ENCODE measurements at places on chromosomes 1 and 21.
A peak's percentile ranks its signal among the peaks of the same experiment; 100 is the strongest.

DNA sequence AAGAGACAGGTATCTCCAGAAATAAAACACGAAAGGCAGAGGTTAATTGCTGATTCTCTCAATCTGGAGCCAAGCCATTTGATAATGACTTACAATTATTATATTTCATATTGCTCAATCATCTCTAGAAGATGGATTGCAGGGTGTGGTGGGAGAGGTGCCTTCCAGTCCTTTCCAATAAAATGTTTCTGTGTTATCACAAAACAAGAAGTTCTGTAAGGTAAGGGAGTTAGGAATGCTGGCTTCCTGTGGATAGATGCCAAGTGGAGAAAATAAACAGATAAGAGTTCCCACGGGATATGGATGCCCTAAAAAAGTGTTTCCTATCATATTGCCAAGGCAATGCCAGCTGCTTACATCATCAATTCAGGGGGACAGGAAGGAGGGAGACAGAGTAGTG is 7.2 kb upstream of the CCN1 start:
- DNase-seq, result no peak

DNA sequence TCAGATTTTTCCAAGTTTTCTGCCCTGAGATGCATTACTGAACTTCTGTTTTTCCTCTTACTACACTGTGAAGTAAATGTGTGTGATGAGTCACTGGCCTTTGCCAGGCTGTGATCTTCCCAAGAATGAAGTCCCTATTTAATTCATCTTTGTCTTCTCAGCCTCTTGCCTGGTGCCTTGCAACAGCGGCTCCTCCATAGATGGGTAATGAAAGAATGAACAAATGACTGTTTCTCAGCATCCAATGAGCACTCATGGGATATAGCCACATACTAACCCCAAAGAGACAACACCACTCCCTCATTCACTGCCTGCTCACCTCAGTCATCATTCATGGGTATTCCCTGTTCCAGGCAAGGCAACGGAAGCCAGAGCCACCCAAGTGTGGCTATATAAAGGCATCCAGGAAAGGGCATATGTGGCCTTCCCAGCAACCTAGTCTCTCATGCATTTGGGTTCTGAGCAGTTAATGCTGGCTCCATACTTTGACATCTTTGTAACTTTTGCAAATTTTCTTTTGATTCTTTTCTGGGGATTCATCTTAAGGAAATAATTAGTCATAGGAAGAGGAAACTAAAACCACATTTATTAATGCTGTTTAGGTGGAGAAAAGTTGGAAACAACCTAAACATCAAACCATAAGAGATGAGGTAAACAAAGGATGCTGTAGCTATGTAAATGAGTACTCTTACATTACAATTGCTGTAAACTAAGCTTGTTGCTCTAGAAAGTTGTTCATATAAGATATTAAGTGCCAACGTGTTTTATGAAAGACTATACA is 71.9 kb downstream of the HIVEP3 start:
- no peak for DNase-seq

- no peak for DNase-seq
Observed at GRCh38 chr1:209895709-209896108, 42.3 kb upstream of the SYT14 start.

DNA sequence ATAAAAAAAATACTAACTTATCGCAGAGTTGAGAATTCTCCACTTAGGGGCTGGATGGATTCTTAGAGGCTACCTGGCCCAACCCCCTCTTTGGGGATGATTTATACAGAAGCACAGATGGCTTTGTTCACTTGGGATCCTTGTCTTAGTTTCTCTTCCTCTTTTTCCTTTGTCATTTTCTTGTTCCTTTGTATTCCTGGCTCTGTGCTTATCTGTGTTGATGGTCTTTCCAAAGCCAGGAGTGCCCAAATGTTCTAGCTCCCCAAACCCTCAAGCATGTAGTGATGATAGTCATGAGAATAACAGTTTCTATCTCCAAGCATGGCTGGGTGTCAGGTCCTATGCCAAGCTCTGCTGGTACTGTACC is 27.4 kb downstream of the EPHB2 start:
- DNase-seq, result no peak

DNA sequence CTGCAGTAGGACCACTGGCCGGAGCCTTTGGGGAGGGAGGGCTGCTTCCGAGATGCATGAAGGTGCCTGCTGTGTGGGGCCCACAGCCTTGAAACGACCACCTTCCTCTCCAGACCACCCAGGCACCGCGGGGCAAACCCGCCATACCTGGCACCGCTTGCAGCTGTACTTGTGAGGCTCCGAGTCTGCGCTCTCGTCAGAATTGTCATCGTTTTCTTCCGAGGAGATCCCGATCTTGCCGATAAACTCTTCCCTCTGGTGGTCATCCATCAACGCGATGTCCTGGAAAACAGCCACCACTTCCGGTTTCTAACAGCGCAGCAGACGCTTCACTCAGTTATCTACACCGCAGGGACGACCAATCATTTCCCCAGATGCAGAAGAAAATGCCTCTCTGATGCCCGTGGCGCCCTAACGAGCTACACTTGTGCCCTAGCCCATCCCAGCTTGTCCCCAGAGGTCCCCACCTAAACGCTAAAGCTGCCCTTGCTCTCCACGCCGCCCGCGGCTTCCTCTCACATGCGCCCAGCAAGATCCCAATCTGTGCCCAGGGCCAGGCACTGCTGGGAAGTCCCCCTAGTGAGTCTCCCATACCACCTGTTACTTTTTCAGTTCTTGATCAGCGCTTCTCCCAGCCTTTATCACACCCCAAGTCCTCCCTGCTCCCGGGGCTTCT is 55.0 kb upstream of the RIPK4 start:
- no peak for DNase-seq

GRCh38 chr1:1788646-1789431 is 10.6 kb upstream of the NADK start:
- peak; percentile 31 for DNase-seq

DNA sequence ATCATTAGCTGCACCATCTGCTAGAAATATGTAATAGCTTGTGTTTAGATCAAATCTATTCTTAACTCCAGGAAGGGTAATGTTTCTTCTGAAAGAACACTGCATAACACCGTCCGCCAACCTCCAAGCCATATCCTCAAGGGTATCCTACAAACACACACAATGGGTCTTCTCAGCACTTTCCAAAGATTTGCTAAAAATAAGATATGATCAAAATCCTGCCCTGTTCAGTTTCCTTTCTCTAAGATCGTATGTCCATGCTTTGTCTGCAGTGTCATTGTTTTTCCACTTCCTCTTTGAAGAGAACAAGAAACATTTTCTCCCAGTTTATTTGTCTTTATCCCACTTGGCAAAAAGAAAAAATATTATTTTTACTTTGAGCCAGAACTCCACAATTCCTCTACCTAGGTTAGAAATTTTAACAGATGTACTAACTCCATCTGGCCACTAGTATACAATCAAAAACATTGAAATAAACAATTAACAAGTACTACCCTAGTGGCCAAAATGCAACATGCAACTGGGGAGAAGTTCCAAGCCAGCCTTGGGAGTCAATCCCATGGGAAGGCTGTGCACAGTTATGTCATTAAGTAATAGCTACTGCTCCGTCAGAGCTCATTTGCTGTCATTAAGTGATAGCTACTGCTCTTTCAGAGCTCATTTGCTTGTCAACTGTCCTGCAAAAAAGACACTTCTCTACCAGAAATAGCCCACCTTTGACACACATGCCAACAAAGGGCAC is 37.8 kb downstream of the FRRS1 start:
- peak; percentile 61 for DNase-seq

DNA sequence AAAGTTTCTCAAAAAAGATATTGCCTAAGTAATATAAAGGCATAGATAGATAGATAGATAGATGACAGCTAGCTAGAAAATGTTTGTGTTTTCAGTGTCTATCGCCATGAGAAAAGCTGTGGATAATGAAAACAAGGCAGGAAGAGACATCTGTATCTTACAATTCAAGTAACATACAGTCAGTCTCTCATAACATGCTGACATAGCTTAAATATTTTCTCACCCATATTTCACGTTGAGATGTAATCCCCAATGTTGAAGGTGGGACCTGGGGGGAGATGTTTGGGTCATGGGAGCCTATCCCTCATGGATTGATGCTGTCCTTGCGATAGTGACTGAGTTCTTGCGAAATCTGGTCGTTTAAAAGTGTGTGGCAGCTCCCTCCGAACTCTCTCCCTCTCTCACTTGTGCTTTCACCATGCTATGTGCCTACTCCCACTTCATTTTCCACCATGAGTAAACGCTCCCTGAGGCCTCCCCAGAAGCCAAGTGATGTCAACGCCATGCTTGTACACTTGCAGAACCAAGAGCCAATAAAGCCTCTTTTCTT is 856.8 kb upstream of the ADAMTS5 start:
- DNase-seq, result no peak

GRCh38 chr1:185156288-185156853 is 382 bp downstream of the TRMT1L start:
- no peak for DNase-seq

DNA sequence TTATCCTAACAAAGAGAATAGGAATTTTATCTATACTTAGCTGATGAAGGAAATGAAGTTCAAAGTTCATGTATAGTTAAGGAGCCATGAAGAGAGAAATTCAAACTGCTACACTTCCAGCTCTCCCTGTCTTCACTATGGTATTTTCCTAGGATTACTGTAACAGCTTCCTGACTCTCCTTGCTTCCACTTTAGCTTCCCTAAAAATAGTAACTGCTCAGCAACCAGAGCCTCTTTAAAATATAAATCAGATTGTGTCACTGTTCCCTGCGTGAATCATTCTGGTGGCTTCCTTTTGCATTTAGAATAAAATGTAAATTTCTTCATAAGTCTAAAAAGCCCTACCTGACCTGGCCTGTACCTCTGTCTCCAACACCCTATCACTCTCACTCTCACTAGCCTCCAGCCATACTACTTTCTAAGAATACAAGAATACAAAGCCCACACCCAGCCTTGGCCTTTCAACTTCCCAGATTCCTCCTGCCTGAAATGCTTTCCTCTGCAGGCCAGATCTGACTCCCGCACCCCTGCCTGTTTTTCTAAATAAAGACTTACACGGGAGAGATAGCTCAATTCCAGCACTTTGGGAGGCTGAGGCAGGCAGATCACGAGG is 30.5 kb downstream of the OR10J1 start:
- no peak for DNase-seq

DNA sequence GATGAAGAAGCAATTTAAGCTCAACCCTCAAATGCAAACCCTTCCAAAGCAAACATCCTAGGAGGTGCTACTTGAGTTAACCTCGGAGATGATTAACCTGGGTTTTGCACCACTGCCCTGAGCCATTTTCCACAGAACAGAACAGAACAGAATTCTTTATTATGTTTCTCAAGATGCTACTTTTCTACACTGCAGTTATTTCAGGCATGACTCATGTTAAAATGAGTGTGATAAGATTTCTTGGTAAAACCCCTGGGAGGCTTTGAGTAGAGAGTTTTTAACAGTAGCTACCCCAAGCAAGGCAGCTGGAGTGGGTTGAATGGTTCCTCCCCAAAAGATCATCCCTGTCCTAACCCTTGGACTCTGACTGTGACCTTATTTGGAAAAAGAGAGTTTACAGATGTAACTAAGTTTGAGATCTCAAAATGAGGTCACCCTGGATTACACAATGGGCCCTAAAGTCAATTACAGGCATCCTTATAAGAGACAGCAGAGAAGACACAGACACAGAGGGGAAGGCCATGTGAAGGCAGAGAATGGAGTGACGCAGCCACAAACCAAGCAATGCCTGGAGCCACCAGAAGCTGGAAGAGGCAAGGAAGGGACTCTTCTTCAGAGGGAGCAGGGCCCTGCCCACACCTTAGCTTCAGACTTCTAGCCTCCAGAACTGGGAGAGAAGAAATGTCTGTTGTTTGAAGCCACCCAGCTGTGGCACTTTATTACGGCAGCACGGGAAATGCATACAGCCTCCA is 153.4 kb downstream of the ETS2 start:
- no peak for DNase-seq

- no peak for DNase-seq
Observed at GRCh38 chr1:25538191-25538767, 5.1 kb upstream of the LDLRAP1 start.

- no peak for DNase-seq
Observed at GRCh38 chr1:195637539-195637938, 970.7 kb downstream of the KCNT2 start.

GRCh38 chr1:21672478-21673276 is 3.5 kb upstream of the RAP1GAP start:
- DNase-seq, result no peak

- no peak for DNase-seq
Observed at GRCh38 chr1:115289940-115290339, 48.1 kb downstream of the NGF start.

- DNase-seq, result no peak
Observed at GRCh38 chr1:79295967-79296366, 289.4 kb upstream of the ADGRL4 start.

DNA sequence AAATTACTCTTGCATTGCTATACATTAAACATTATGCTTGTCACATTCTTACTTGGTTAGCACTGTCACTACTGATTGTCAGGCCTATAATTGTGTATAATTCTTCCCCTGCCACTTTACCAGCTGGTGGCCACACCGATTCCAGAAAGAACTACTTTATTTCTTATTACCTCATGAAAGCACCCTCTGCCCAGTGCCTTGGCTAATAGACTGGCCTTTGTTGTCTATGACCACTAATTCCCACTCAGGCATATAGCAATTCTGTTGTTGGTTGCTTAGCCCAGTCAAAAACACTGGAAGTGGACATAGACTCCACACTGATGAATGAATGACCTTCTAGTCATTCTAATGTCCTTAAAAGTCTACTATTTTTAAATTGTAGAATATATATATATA is 35.6 kb downstream of the MRPL39 start:
- no peak for DNase-seq

GRCh38 chr1:99573431-99574217 is 72.3 kb upstream of the PALMD start:
- DNase-seq, result no peak

DNA sequence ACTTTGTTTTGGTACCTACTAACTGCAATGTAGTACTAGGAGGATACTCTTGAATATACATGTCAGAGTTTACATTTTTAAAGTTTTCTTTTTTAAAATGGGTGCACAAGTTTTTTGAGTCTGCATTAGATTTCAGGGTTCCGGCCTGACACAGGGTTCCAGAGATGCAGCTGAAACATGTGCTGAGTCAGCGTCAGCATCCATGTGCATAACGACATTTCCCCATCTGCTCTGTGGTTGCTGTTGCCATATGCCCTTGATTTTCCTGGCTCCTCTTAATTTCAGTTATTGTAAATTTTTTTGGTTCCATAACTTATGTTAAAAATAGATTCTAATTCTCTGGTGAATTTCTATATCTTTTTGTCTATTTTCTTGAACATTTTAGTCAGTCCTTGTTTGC is 12.3 kb upstream of the METTL13 start:
- no peak for DNase-seq

GRCh38 chr1:153368495-153368894 is 6.9 kb downstream of the S100A12 start:
- no peak for DNase-seq
